ENCODE measurements at places on chromosomes 11 and 22.

DNA sequence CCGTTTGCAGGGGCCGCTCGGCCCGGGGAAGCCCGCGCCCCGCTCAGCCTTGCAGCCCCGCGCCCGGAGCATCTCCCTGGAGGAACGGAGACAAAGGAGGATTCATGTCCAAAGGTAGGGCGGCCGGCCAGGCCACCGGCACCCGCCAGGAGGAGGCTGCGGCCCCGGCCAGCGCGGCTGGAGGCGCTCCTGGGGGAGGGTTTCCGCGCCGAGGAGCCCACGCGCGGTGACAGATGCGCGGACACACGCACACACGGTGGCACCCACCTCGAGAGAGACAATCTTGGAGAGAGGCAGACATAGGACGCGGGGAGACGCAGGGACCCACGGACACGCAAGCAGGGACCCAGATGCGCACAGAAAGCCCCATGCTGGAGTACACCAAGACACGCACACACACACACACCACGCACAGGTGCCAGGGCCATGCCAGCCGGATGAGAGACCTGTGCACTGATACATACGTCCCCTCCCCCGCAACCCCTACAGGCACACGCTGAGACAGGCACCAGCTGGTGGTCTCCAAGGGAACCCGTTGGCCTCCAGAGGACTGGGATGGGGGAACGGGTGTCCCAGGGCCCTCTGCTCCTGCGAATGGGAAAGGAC, 7.8 kb downstream of the SEPTIN3 start:
- peak; percentile 47 for DNase-seq

DNA sequence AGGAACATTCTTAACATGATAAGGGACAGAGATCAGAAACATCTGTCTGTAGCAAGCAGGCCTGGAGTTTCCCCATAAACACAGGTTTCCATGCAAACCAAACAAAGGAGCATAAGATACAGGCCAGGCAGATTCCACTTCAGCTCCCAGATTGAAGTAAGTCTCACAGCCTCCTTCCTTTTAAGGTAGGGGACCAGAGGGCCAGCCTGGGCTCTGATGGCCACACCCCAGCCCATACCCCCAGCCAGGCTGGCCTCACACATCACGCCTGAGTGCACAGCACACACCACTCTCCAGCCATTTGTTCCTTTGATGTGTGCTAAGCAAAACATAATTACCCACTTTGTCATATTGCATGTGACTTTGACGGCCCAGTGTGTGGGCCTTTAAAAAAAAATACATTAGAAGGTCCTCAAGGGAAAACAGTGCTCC, 518.7 kb downstream of the NTM start:
- DNase-seq, result no peak

- no peak for DNase-seq
Measured at GRCh38 chr11:62013537-62014476, 46.4 kb upstream of the FTH1 start.

DNA sequence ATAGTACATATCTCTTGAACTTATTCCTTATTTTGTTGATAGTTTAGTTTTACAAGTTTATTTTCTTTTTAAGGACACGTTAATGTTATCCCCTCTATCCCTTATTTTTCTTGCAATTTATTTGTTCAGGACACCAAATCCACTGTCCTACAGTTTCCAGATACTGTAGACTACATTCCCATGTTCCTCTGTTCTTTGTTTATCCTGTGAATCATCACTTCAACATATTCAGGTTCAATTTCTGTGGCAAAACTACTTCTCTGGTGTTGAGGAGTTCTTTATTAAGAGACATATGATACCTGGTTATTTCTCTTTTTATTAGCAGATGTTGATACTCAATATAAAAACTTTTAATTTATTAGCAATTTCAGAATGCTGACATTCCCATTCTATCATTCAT, 72.8 kb upstream of the CLNS1A start:
- DNase-seq, result no peak

GRCh38 chr11:129987950-129988349, 14.7 kb downstream of the PRDM10 start:
- no peak for DNase-seq
